Bronchial smooth muscle cell (primary cell): ENCODE measurements at places on chromosomes 16 and 17. TPM values are rescaled to one million over a fixed set of nuclear protein-coding genes. Genes with fewer than 3 reads are reported as not detected.

Gene CCL7
- total RNA-seq: not detected in 2 replicates

Gene NOG
- under 0.01 TPM in 1 of 2 replicates, not detected in the other for total RNA-seq

Gene TEKT1
- total RNA-seq: not detected in 2 replicates

Gene CTRB2
- not detected in 2 replicates for total RNA-seq

Gene MARF1
- 11.2 and 12.8 TPM in 2 replicates for total RNA-seq

Gene TOX3
- not detected in 2 replicates for total RNA-seq

Gene SLC16A6
- total RNA-seq: 0.09 and 0.32 TPM in 2 replicates

Gene BCAR1
- 17.5 and 18.5 TPM in 2 replicates for total RNA-seq

Gene TEX19
- under 0.01 TPM in 1 of 2 replicates, not detected in the other for total RNA-seq

Gene HOXB8
- under 0.01 TPM in 1 of 2 replicates, not detected in the other for total RNA-seq

Gene GNGT2
- total RNA-seq: not detected in 2 replicates

Gene SLC47A2
- not detected in 2 replicates for total RNA-seq

Gene KRT33A
- not detected in 2 replicates for total RNA-seq

Gene BAIAP3
- 0.32 and 0.34 TPM in 2 replicates for total RNA-seq

Gene HOXB3
- 3.8 and 10.2 TPM in 2 replicates for total RNA-seq

Gene SLC6A2
- not detected in 2 replicates for total RNA-seq

Gene PRSS21
- total RNA-seq: 1.6 TPM in 1 of 2 replicates, not detected in the other

Gene BOLA2B
- total RNA-seq: 27.8 and 29.3 TPM in 2 replicates

Gene TBC1D3D
- 0.16 and 0.94 TPM in 2 replicates for total RNA-seq

Gene CTRL
- 0.63 and 2.3 TPM in 2 replicates for total RNA-seq
